NCI-H146 (cell line): ENCODE measurements at places on chromosomes 2 and 18.
A peak's percentile ranks its signal among the peaks of the same experiment; 100 is the strongest.

- peak; percentile 2 for DNase-seq
These were observed 12.6 kb upstream of the RAB1A start for GRCh38 chr2:65142515-65142914.

DNA sequence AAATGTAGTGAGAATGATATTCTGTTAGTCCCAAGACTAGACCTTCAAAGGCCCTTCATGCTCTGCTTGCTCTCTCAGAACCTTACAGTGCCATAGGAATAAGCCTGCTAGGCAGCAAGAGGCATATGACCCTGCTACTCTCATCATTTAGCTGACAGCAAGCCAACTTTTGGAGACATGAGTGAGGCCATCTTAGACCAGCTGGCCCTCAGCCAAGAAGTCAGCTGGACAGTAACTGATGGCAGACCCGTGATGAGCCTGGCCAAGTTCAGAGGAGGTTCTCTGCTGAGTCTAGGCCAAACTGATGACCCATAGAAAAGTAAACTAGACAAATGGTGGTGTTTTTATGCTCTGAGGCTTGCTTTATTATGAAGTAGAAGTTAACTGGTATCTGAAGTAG lies 82.6 kb downstream of the C18orf54 start:
- no peak for DNase-seq

DNA sequence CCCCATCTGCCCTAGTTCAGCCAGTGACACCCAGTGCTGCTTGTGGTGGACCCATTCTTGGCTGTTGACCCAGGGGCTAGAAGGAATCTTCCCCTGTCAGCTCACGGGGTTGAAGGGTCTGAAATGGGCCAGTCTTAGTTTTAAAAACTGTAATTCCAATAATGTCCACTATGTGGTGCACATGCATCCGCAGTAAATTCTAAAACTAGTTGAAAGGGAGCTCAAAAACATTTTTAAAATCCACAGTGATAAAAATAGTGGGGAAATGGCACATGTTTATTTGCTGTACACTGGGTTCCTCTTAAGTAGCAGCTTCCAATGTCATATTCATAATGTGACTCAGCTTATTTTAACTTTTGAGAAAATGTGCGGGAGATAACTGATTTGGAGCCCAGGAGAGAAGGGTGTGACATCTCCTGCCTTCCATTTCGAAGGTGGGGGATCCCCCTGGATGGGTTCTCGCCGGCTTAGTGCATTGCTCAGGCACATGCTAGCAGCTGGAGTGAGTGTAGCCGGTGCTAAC lies 32.8 kb downstream of the GRHL1 start:
- DNase-seq: peak; percentile 18

DNA sequence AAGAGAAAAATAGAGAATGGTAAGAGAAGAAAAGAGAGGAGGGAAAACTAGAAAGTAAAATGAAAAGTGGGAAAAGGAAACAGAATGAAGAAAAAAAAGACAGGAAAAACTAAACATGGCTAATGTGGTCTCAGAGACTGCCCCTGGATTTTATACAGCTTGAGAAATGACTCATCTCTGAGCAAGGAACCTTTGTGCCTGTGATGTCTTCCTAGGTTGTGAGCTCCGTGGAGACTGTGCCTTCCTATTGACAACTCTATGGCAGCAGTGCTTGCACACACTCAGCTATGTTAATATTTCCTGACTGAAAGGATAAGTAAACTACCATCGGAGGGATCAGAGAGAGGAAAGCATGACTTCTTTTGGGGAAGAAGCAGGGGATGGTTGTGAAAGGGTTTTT lies 203.8 kb downstream of the RDH14 start:
- DNase-seq: no peak

- no peak for DNase-seq
These were observed 80.5 kb downstream of the TMEM185B start for GRCh38 chr2:120142528-120143219.

DNA sequence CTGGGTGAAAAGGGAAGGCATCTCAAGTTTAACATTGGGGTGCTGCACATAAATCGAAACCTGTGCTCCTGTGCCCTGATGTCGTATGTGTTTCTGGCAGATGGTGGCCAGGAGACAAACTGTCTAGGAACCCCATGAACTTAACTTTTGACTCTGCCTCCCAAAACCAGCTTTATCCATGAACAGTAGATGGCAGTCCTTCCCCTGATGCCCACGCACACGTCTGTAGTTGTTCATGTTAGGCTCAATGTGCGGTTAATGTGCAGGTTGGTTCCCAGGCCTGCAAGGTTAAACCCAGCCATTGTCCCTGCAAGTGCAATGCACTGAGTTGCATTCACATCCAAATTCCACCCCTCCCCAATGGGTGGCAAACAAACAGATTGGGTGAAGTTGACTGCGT lies 44.1 kb upstream of the SIX3 start:
- DNase-seq: peak; percentile 19

DNA sequence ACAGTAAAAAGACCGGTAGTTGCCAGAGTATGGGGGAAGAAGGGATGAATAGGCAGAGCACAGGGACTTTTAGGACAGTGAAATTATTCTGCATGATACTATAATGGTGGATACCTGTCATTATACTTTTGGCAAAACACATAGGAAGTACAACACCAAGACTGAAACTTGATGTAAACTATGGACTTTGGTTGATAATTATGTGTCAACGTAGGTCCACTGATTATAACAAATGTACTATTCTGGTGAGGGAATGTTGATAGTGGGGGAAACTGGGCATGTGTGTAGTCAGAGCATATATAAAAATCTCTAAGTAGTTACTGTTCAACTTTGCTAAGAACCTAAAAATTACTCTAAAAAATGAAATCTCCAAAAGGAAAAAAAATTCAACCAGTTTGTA lies 629.7 kb downstream of the CCDC85A start:
- no peak for DNase-seq

DNA sequence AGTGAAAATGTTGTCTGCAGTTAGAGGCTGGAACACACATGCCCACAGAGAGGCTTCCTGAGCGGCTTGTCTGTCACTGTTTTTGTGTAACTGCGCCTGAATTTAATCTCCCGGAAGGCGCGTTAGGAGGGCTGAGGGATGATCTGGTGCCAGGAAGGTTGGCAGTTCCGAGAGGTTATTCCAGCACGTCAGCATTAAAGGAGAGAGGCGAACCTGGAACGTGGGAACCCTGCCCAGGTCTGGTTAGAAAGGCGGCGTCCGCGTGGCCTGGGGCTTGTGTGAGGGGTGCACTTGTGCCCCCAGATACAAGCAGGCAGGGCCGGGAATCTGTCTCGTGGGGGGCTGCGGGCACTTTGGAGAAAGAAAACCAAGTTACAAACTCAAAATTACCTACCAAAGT lies 75.3 kb downstream of the NFATC1 start:
- DNase-seq: no peak

DNA sequence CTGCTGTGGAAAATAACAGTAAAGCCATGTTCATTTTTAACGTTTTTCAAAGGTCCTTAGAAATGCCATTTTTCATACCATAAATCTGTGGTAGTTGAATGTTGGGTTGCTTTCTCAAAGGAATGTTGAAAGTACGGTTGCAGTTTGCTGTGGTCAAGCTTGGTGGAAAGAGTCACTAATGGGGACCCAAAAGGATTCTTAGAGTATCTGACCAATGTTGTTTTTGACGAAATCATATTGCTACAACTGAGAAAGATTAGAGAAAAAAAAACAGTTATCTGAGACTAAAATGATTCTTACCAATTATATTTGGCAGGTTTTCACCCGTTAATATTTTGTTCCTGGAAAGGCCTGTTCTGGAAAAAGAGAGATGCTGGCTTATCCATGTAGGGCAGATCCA lies 439.5 kb upstream of the ETAA1 start:
- no peak for DNase-seq

GRCh38 chr18:59697236-59697932 lies at the start of gene CCBE1:
CCBE1 (minus strand) TSS chr18:59697423.
- peak; percentile 46 for DNase-seq

DNA sequence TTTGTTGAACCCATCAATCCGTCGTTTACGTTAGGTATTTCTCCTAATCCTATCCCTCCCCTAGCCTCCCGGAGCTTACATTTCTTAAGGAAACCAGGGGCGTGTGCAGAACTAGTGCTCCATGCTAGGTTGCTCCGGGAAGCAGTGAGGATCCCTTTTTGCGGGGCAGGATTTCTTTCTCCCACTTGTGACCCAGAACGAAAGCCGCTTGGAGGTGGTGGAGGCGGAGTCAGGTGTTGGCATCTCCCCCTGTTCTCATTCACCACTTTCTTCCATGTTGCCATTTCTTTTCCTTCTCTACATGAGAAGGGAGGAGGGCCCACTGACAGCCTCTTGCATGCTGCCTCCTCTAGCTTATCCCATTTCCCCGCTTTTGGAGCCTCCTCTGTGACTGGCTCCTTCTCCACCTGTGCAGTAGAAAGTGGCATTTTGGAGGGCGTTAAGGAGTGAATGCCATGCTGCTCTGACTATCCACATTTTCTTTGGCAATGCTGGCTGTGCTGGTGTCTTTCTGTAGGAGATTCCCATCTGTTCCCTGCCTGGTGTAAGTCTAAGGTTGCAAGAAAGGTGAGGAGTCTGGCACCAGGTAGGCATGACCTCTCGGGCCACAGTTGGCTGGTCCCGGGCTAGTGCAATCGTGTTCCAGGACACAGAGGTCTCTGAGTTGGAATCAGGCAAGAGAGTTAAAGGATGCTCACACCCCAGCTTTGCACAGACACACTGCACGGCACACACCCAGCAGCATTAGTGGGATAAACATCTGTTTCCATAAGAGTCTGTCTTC lies 89.5 kb downstream of the ACKR3 start:
- no peak for DNase-seq

DNA sequence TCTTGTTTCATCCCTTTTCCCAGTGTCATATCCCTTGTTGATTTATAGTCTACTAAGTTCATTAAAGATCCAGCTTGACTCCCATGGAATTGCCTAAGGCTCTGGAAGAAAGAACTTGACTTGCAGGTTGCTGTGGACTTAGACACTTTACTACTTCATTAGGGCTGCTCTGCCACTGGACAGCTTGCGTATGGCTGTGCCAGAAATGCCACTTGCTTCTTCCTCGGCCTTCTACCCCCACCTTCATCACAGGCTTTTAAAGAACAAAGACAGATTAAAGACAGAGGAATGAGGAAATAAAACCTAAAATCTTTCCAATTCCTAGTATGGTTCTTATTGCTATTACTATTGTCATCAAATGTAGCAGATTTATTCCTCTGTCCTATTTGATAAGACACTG lies 591.7 kb downstream of the BCL11A start:
- no peak for DNase-seq

GRCh38 chr2:62817995-62818713 lies 112.6 kb downstream of the EHBP1 start:
- no peak for DNase-seq

GRCh38 chr2:18580606-18581005 lies 8.8 kb downstream of the NT5C1B start:
- no peak for DNase-seq

DNA sequence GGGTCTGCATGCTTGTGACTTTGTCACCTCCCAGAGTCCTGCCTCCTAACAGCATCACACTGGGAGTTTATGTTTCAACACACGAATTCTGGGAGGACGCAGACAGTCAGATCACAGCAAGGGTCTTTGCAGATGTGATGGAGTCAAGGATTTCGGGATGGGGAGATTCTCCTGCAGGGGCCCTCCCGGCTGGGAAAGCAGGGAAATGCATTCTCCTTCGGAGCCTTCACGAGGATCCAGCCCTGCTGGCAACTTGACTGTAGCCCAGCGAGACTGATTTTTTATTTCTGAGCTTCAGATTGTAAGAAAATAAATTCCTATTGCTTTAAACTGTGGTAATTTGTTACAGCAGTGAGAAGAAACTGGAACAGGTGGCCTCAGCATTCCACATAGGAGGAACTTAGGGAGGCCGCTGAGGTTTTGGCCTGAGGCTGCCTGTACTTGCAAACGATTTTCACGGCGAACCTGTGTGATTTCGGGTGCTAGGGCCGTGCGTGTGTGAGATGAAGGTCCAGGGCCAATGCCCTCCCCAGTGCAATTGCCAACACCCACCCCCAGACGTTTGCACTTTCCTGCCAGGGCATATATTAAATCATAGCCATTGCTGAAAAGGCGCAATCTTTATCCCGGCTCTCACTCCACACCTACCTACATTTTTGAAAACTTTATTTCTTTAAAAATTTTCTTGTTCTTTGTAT lies 79.8 kb downstream of the ASB1 start:
- no peak for DNase-seq
